GM19239 (cell line): ENCODE measurements at places on chromosomes 4 and X.

DNA sequence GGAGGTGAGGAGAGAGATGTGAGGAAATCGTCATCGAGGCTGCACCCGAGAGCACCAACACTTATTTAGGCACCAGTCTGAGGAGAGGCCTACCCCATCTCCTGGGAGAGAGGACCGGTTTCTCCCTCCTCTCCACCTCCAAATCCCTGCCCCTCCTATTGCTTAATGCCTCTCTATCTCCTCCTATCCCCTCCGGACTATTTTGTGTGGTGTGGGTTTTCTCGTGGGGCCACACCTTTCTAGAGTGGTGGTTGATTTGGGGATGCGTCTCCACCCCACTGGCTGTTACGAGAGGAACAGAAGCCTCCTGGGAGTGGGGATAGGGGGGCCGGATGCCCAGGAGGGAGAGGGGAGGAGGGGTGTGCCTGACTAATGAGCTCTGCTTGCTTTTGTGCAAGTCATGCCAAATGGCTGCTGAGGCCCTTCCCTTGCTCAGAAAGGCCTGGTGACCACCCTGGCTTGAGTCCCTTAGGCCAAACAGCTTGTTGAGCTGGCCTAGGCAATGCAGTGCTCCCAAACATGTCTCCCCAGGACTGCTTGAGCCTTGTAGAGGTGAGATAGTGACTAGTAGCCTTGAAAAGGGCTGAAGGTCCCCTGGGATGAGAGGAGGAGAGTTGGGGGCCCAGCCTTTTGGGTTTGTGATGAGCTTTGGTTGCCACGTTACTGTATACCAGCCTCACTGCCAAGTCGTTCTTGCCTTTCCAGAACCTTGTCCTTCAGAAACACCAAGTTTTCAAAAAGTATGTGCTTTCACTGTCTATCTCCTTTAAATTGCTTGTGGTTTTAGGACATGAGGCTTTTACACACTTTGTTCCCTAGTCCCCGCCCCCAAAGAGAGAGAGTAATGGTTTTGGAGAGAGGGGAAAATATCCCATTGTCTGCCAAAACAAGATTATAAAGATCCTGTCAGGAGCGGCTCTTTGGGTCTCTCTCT, 1.2 kb downstream of the MSN start:
- DNase-seq = no peak

DNA sequence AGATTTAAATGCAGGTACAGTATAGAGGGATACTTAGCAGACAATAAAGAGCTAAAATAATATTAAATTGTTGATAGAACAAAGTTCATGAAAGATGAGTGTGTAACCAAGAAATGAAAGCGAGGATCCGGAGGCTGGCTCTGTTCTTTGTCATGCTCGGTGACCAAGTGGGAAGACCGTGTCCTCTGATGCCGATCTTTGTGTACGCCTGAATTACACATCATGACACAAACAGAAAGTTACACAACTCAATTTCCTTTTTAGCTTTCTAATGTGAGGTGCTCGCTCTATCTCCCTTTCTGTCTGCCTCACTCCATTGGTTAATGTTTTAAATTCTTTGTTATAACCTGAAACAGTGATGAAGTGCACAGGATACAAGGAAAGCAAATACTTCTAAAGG, 114.8 kb upstream of the NEIL3 start:
- DNase-seq = no peak

- no peak for DNase-seq
Observed at GRCh38 chr4:90503677-90504076, 376.5 kb downstream of the CCSER1 start.

- no peak for DNase-seq
Observed at GRCh38 chrX:8731559-8732395, at the start of gene ANOS1. Gene ANOS1, minus strand, starts transcription at chrX:8732137. Its CDS starts 101 bp downstream, at chrX:8732036.

DNA sequence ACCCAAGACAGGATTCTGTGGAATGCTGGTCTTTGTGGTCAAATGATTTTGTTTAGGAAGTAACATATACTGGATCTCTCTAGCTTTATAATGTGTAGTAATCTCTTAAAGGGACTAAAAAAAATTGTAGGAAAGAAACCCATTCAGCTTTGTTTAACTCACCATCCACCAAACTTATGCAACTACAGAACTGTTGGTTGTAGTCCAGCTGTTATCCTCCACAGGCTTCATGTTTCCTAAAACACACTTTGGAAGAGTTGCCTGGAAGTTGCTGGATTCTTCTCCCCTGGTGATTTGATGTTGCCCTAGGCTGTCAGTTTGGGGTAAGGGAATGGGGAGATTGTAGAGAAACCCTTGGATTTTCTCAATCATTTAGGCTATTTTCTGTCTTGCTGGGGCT, 89.3 kb downstream of the RLIM start:
- DNase-seq = no peak

DNA sequence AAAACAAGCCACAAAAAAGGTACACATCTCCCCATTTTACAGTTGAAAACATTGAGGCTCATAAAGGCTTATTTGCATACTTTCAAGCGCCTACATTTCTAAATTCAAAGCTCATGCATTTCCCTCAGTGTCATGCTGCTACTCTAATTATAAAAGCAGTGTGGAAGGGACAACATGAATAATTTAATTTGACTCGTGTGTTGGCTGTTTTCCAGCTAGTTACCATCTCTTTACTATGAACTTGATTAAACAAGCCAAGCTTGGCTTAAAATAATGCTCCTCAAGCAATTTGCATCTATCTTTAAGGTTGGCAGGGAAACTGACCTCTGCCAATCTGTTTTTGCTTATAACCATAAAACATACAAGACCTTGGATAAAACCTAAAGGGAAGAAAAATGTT, 252.5 kb upstream of the NEIL3 start:
- no peak for DNase-seq

DNA sequence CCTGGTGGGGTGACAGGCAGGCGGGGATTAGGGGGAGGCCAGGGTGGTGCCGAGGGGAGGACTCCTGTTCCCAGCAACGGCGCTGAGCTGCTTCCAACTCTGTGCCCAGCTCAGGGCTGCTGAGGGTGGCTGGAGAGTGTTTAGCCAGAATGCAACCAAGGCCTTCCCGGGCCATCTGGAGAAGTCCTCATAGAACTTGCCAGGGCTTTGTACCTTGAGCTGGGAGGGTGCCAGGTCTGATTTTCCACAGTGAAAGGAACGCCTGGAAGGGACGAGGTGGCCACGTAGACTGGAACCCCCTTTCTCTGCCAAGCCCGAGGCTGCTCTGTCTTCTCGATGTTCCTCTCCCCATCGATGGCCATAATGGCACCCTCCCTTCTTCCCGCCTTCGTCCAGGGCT, 57.0 kb upstream of the GPR78 start:
- DNase-seq = no peak

GRCh38 chr4:114272226-114272625, 292.8 kb upstream of the ARSJ start:
- DNase-seq = no peak

DNA sequence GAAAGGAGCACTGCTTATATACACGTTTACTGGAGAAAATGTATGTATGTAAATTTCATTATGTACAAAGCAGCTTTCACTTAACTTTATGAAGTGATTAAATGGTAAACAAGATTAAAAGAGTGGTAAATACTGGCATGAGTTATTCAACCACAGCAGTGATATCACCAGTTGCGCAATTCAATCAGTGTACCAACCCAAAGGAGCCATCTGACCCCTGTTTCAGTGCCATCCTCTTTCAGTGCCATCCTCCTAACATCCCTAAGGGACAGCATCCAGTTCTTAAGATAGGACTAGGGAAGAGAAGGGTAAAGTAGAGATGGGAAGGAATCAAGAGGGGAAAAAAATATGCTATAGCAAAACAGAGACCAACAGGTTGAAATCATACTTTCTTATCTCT, 16.2 kb downstream of the HPF1 start:
- no peak for DNase-seq

GRCh38 chrX:22527302-22527701, 254.6 kb downstream of the CBLL2 start:
- no peak for DNase-seq

GRCh38 chr4:76704133-76704881, 193.6 kb downstream of the SOWAHB start:
- DNase-seq = no peak

- DNase-seq = no peak
Observed at GRCh38 chr4:98987720-98988119, 7.8 kb upstream of the METAP1 start.

GRCh38 chrX:137033774-137034507, at the start of gene GPR101:
Gene GPR101, minus strand, starts transcription at chrX:137033995. Its CDS starts 2,321 bp downstream, at chrX:137031674.
- no peak for DNase-seq
